ENCODE measurements at places on chromosomes 3 and 15.

DNA sequence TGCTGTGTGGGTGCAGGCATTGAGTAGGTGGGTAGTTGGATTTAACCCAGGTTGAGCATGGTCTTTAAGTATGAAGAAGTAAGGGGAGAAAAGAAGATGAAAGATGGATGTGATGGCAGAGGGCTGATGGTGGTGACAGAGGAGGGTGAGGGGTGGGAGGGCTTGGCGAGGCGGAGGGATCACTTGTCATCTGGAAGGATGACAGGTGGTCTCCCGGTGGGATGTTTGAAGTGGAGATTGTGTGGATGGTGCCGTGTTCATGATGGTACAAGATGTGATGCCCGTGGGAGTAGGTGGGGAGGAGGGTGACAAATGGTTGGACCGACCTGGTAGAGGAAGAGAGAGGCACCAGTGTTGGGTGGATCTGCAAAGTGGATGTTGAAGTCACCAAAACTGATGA, 208.8 kb downstream of the RPLP1 start:
- no peak for DNase-seq

GRCh38 chr15:74781431-74782258, at the start of gene CSK:
CSK (plus strand) TSS chr15:74782080; CDS start chr15:74798298, 16,218 bp downstream.
- peak; percentile 61 for DNase-seq

GRCh38 chr3:6108957-6109356, 752.0 kb upstream of the GRM7 start:
- DNase-seq, result no peak

DNA sequence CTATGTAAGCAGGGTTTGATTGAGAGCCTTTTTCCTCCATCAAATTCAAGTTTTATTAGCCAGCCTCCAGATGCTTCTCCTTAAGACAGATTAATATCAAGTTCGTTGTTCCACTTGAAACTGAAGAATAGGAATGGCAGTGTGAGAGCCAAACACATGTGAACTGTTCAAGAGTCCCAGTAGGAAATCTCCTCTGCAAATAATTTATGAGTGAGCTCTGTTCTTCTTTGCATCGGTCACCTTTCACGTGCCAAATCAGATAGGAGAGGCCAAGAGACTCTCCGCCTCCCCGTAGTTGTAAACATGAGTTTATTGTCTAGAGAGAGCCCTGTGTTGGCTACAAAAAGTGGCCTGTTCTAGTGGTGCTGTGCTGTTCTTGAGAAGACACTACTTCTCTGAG, 372.1 kb upstream of the NR2F2 start:
- DNase-seq, result no peak

- DNase-seq, result no peak
Observed at GRCh38 chr15:78392430-78392829, 45.6 kb upstream of the IREB2 start.

DNA sequence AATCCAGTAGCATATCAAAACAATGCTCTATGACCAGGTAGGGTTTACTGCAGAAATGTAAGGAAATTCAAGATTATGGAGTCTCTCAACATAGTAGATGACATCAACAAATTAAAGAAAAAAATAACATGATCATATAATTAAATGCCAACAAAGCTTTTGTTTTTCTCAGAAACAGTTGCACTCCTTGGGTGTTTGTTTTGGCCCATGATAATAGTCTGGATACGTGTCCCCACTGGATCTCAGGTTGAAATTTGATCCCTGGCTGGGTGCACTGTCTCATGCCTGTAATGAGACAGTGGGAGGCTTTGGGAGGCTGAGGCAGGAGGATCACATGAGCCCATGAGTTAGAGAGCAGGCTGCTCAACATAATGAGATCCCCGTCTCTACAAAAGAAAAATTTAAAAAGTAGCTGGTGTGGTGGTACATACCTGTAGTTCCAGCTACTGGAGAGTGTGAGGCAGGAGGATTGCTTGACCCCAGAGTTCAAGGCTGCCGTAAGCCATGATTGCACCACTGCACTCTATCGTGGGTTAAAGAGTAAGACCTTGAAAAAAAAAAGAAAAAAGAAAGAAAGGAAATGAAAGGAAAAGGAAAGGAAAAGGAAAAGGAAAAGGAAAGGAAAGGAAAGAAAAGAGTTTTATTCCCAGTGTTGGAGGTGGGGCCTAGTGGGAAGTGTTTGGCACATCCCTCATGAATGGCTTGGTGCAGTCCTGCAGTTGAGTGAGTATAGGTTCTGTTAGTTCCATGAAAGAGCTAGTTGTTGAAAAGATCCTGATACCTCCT, 53.3 kb upstream of the FOXB1 start:
- no peak for DNase-seq

DNA sequence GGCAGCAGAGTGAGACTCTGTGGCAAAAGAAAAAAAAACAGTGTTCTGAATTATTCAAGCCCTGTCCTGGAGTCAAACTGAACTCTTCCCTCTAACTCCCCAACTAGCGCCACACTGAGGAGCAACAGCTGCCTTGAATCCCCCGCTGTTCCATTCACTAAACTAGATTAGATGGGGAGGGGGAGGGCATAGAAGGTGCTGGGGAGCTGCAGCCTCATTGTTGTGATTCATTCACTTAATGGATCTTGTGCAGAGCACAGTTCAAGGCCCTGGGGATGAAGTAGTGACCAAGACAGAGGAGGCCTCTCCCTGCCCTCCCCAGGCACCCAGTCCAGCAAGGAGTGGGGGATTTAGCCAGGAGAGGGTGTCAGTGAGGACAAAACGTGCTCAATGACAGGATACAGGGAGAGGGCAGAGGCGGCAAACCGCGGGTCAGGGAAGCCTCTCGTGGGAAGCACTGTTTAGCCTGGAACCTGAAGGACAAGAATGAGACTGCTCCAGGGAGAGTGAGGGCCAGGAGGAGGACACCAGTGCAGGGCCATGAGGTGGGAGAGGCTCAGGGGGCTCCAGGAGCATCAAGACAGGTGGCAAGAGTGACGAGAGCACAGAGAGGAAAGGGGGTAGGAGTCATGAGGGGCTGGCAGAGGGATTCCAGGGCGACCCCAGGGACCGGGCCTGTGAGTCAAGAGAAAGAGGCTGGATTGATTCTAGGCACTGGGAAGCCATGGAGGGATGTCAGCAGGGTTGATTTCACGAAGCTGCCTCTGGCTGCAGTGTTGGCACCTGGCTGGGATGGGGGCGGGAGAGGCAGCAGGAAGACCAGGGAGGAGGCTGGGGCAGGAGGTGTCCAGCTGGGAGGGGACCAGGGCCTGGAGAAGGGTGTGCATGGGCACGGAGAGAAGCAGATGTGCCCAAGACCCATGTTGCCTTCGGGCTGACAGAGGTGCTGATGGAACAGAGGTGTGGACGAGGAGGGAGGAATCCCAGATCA, 31.4 kb downstream of the ALS2CL start:
- DNase-seq, result no peak

GRCh38 chr3:169668957-169669741, 5.6 kb upstream of the MECOM start:
- DNase-seq, result no peak

DNA sequence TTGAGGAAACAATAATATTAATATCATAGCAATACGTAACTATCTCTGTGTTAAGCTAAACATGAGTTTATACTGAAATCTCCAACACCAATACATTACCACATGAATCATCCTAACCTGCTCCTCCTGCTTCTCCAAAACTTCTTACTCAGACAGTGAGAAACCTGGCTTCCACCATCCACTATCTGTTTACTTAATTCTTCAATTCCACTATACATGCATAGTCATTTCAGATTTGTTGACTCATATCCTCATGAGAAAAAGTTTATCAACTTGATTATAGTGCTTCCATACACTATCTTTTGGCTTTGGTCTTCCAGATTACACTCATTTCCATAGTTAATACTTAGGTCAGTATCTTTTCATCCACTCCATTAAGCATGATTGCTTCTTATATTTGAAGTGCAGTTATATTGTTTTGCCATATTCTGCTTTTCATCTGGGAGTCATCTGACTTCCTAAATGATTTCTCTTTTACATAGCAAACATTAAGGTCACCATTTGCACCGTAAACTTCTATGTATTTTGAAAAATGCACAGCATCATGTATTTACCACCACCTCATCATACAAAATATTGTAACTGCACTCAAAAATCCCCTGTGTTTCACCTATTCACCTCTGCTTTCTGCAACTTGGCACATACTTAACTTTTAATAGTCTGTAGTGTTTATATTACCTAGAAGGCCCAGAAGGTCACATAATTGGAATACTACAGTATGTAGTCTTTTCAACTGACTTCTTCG, 970.6 kb downstream of the DIPK2A start:
- no peak for DNase-seq

DNA sequence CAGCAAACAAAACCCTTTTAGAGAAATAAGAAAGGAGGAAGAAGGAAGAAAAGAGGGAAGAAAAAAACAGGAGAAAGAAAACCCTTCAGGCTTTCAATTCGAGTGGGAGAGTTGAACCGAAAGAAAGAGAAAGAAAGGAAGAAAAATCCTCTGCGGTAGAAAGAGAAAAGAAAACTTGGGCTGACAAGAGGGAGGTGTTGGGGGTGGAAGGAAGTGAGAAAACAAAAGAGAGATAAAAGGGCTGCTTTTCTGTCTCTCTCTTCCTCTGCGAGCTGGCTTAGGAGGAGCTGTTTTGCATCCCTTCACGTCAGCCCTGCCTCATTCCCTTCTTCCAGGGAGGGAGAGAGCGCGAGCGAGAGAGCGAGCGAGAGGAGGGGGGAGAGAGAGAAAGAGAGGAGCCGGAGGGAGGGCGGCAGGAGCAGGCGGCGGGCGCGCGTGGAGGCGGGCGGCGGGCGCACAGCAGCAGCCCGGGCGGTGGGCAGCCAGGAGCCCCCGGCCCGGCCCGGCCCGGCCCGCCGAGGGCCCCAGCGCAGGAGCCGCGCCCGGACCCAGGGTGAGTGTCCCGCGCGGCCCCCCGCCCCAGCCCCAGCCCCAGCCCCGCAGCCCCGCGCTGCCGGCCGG, at the start of gene ZNF710:
Gene ZNF710, plus strand, starts transcription at position 263 of the 621 bp plus-strand sequence. CDS start 65,814 bp downstream, outside the sequence.
- DNase-seq, result no peak

- no peak for DNase-seq
Observed at GRCh38 chr3:166425900-166426611, 588.8 kb upstream of the BCHE start.

- no peak for DNase-seq
Observed at GRCh38 chr3:31636694-31637442, 104.1 kb downstream of the STT3B start.

DNA sequence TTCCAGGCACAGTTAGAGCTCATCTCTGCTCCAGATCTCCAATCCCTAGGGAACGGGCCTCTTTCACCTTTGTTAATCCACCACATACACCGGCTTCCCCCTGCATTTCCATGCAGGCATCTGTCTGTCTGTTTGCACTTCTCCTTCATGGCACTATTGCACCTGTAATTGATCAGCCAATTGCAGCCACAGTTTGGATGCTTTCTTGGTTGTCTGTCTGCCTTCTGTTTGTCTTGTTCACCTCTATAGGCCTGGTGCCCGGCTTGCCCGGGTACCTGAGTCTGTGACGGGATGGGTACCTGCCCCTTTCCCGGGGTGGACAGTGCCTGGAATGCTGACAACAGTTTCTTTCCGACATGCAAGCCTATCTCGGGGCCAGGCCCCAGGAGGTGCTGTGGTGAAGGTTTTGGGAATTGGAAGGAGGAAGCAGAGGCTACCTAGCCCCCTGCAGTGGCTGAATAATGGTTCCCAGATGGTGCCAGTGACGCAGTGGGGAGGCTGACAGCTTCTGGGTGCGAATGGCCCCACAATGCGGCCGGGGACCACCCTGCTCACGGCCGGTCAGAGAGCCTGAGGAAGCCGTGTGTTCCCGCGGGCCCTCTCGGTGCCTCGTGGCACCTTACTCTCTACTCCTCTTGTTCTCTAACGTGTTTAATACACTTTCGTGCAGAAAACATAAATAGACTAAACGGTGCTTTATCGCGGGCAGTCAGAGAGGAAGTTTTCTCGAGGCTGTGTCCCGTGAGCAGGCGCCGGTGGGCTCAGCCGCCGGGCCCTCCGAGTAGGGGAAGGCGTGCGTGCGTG, 31.3 kb upstream of the RAB6B start:
- no peak for DNase-seq

DNA sequence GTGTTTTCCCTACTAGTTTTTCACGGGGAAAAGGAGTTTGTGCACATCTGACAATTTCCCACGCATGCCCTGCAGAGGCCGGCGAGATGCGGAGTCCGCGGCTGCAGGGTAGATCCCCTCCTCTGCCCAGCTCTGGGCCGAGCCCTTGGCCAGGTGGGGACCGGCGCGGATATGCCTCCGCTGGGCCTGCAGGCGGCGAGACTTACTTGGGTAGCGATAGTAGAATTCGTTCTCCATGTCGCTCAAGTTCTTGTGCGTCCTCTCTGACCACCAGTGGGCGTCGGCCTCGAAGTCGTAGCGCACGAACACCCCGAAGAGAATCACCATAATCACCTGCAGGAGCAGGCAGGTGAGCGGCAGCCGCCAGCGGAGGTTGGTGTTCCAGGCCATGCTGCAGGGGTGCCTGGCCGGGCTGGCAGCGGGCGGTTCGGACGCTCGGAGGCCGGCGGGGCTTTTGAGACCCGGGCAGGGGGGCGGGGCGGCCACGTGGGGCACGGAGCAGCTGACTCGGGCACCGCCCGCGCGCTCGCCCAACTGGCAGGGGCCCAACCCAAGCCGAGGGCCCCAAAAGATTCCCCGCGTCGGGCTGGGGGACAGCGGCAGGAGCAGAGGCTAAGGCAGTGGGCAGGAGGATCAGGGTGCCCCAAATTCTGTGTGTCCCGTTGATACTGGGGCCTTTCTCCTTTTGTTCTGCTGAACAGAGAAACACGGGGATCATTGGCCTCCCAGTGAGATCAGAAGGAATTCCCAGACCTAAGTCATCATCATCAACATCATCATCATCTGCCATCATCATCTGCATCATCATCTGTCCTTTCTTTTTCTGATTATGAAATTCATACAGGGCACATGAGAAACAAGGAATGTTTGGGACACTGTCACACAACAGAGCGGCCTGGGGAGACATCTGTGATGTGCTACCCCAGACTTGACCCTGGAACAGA, at the start of gene RHCG:
Gene RHCG, minus strand, starts transcription at position 429 of the 944 bp plus-strand sequence. Its CDS starts 39 bp downstream, at position 390.
- DNase-seq, result no peak

GRCh38 chr15:62785881-62786828, 256.4 kb upstream of the TPM1 start:
- DNase-seq, result no peak

DNA sequence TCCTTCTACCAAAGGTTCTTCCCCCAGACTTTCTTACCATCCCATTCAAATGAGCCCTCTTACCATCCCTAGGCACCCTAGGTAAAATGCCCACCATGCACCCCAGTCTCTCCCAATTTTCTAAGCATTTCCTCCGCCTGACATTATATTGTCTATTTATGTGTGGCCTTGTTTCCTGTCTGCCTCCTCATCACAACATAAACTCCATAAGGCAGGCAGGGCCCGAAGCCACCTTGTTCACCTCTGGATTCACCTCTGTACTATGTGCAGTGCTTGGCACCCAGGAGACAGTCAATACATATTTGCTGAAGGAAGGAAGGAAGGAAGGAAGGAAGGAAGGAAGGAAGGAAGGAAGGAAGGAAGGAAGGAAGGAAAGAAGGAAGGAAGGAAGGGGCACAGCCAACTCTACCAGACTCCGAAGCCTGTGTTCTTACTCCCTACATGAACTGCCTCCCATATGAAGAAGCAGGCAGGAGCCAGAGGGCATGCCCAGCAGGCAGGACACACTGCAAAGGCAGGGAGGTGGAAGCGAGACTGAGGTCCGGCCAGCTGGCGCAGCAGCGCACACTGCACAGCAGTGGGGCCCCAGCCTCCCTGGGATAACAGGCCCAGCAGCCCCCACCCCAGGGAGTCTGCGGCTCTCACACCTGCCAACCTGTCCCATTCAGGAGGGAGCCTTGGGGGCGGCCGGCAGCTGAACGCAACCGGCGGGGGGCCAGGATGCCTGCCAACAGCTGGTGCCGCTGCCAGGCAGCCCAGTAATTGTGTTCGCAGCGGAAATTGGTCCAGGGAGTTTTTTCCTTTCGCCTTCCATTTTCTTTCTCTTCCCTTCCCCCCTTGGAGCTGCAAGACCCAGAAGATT, 106.0 kb upstream of the LINGO1 start:
- no peak for DNase-seq

GRCh38 chr3:76345878-76346277, 560.5 kb upstream of the ZNF717 start:
- no peak for DNase-seq

All from stimulated activated CD8-positive, alpha-beta memory T cell treated with anti-CD3 and anti-CD28 coated beads, Interleukin-4, amount 100 ng/mL, for 1 hour (primary cell).